K562 (cell line): ENCODE measurements at places on chromosomes 7 and 10.
A peak's percentile ranks its signal among the peaks of the same experiment; 100 is the strongest.

GRCh38 chr10:17236468-17237148 lies 8.6 kb downstream of the VIM start:
- H3K27ac ChIP-seq = no peak overlapping the region
- H3K4me1 ChIP-seq = 0 out of 3 replicates have a peak, but pooled peaks cover 2% of the 10 kb centered on the region

DNA sequence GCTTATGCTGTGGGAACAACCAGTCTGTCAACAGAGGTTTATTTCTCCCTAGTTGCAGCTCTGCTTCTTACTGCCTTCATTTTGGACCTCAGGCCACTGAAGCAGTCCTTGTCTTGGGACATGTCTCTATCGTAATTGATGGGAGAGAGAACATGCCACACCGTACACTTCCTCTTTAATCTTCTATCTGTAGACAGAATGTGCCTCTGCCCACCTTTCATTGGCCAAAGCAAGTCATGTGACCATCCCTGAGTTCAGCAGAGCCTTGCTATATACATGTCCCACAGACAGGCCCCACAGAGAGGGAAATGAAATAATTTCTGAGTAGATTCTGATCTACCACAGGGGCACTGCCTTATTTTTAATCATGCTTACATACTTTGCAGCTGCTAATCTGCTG lies 98.0 kb downstream of the KCND2 start:
- DNase-seq = no peak
- H3K27ac ChIP-seq = no peak overlapping the region
- H3K4me1 ChIP-seq = no peaks in the 10 kb centered on the region
- H3K27me3 ChIP-seq = no peaks in the 10 kb centered on the region
- no peak overlapping the region for H3K4me3 ChIP-seq

DNA sequence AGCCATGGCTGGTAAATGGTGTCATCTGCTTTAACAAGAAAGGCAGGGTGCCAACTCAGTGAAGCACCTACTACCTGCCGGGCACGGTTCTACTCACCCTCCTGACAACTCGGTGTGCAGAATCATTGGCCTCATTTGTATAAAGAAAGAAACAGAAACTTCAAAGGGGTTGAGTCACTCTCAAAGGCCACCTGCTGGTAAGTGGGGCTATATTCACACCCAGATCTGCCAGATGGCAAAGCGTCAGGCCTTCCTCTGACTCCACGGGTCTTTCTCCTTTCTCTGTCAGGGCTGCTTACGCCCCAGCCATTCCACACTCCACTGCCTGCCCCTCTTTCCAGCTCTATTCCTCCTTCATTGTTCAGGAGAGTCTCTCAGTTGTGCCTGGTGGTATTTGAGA lies 309.2 kb downstream of the GFRA1 start:
- no peaks in the 10 kb centered on the region for H3K4me1 ChIP-seq
- no peaks in the 10 kb centered on the region for H3K36me3 ChIP-seq

DNA sequence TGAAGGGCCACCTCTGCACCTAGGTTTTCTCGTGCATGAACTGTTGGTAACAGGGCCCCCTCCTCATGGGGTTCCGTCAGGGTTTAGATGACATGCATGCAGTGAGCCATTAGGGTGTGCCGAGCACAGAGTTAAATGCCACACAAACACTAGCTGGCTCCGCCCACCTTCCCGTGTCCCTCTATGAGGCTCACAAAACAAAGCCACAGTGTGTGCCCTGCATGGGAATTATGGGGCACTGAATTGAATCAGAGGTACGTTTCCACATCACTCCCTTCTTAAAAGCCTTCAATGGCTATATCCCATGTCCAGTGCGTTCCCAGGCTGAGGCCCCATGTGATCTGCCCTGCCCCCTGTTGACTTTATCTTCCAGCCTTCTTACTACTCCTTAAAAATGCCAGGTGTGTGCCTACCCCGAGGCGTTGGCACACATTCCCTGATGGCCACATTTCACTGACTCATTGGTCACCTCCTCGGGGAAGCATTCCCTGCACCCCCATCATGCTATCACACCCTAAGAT lies 35.7 kb downstream of the GSDME start:
- no peak overlapping the region for H3K27ac ChIP-seq
- H3K27me3 ChIP-seq = no peaks in the 10 kb centered on the region; the same call in 2 of the 3 replicates
- no peaks in the 10 kb centered on the region for H3K36me3 ChIP-seq
- H3K4me1 ChIP-seq = peaks cover 10% of the 10 kb centered on the region; the same call in 2 of the 3 replicates

- H3K4me3 ChIP-seq = no peak overlapping the region
- no peak for DNase-seq
- peaks cover 9% of the 10 kb centered on the region; the same call in 2 of the 3 replicates for H3K27me3 ChIP-seq
- peaks cover 2% of the 10 kb centered on the region; the same call in 1 of the 3 replicates for H3K4me1 ChIP-seq
- H3K27ac ChIP-seq = no peak overlapping the region
- H3K36me3 ChIP-seq = no peaks in the 10 kb centered on the region
Measured at GRCh38 chr7:116542618-116543017, 17.8 kb downstream of the CAV1 start.

GRCh38 chr7:128453836-128454804 lies 1.6 kb upstream of the HILPDA start:
- no peaks in the 10 kb centered on the region for H3K27me3 ChIP-seq
- H3K4me1 ChIP-seq = peaks cover 29% of the 10 kb centered on the region; the same call in 2 of the 3 replicates
- peaks cover 11% of the 10 kb centered on the region; the same call in 2 of the 3 replicates for H3K36me3 ChIP-seq
- peak; percentile 23 for DNase-seq

GRCh38 chr10:58723966-58724365 lies 211.3 kb downstream of the BICC1 start:
- no peak for DNase-seq
- no peak overlapping the region for H3K27ac ChIP-seq
- H3K36me3 ChIP-seq = no peaks in the 10 kb centered on the region
- H3K27me3 ChIP-seq = no peaks in the 10 kb centered on the region
